ENCODE measurements at places on chromosomes 13 and 19.
A peak's percentile ranks its signal among the peaks of the same experiment; 100 is the strongest.

DNA sequence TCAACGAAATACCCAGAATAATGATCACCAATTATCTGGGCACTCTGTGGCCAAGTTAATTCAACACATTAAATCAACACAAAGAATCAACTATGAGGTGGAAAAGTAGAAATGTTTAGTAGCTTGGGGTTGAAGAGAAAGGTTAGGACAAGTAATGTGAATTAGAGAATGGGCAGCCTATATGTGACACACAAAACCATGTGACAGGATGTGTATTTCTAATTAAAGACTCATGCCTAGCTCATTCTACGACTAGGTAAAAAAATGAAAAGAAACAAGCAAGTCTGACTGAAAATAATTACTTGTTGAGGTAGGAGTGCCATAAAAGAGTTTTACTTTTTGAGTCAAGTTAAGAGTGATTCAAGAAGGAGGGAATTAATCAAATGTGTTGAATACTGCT, 2646.0 kb upstream of the PCDH20 start:
- H3K4me1 ChIP-seq = no peaks in the 10 kb centered on the region
- DNase-seq = no peak
- H3K27ac ChIP-seq = no peak overlapping the region

- H3K27me3 ChIP-seq = no peaks in the 10 kb centered on the region
- H3K36me3 ChIP-seq = no peaks in the 10 kb centered on the region
- H3K27ac ChIP-seq = peak overlapping the region; percentile 98
- H3K4me1 ChIP-seq = peaks cover 54% of the 10 kb centered on the region
- H3K4me3 ChIP-seq = peak overlapping the region; percentile 89
Measured at GRCh38 chr19:14118165-14119051, 846 bp upstream of the PRKACA start.

DNA sequence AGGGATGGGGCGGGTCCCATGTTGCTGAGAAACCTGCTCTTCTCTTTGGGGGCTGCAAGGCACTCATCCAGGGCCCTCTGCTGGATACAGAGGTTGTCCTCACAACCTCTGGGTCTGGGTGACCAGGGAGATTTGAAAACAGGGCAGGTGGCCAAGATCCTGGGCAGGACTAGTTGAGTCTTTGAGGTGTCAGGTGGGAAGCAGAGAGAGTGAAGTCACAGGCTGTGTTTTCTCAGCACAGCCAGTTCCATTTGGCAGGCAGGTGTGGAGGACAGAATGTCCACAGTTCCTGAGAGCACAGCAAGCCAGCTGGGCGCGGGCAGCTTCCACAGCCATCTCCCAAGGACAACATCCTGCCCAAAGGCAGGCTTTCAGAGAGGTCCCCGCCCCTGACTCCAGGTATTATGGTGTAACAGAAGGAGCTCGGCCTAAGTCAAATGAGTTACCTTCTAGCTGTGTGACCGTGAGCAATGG, 118.8 kb downstream of the NUFIP1 start:
- no peak overlapping the region for H3K4me3 ChIP-seq
- no peaks in the 10 kb centered on the region for H3K36me3 ChIP-seq
- DNase-seq = no peak
- H3K27ac ChIP-seq = no peak overlapping the region

GRCh38 chr13:42656958-42657357, 83.0 kb downstream of the TNFSF11 start:
- H3K4me3 ChIP-seq = no peak overlapping the region
- no peaks in the 10 kb centered on the region for H3K4me1 ChIP-seq
- H3K27ac ChIP-seq = no peak overlapping the region
- no peaks in the 10 kb centered on the region for H3K36me3 ChIP-seq

DNA sequence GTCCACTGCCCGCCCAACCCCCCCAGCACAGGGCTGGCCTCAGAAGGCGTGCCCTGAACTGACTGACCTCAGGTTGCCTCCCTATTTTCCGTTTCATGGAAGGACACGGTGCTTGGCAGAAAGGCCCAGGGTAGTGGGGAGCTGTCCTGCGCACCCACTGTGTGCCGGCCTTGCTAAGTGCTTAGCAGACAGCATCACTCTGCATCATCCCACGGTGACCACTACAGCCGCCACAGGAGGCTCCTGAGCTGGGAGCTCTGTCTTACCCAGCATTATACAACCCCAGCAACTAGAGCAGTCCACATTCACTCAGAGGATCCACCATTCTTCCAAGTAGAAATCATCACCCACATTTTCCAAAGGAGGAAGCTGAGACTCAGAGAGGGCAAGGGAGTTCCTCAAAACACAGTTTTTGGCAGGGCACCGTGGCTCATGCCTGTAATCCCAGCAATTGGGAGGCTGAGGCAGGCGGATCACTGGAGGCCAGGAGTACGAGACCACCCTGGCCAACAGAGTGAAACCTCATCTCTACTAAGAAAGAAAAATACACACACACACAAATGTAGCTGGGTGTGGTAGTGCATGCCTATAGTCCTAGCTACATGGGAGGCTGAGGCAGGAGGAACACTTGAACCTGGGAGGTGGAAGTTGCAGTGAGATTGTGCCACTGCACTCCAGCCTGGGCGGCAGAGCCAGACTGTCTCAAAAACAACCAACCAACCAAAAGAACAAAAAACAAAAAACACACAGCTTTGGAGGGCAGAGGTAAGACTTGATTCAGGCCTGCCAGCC, 1.6 kb downstream of the SBK2 start:
- H3K27ac ChIP-seq = no peak overlapping the region
- no peak for DNase-seq
- H3K27me3 ChIP-seq = peaks cover 14% of the 10 kb centered on the region
- no peak overlapping the region for H3K4me3 ChIP-seq
- no peaks in the 10 kb centered on the region for H3K4me1 ChIP-seq

- peaks cover 18% of the 10 kb centered on the region for H3K4me1 ChIP-seq
- peak within 1 kb of the TSS; percentile 84 for H3K27ac ChIP-seq
- peaks cover 22% of the 10 kb centered on the region for H3K36me3 ChIP-seq
- H3K4me3 ChIP-seq = peak within 1 kb of the TSS; percentile 75
Measured at GRCh38 chr19:52171321-52172169, at the start of gene ZNF836. Gene ZNF836, minus strand, starts transcription at chr19:52171621. Its CDS starts 3,549 bp downstream, at chr19:52168072.

DNA sequence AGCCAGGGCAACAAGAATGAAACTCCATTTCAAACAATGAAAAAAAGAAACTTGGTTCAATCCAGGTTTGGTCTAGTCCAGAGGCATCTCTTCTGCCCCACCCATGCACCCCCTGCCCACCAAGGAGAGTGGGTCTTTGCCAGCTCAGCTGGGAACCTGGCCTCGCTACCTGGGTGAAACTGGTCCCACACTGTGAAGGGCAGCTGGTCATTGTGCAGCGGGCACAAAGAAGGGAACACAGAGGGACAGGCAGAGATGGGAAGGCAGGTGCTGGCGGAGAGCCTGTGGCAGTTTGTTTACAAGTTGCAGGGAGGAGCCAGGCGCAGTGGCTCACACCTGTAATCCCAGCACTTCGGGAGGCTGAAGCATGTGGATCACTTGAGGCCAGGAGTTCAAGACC, 50.2 kb downstream of the CPAMD8 start:
- H3K36me3 ChIP-seq = no peaks in the 10 kb centered on the region
- H3K27ac ChIP-seq = no peak overlapping the region
- H3K4me1 ChIP-seq = no peaks in the 10 kb centered on the region
- H3K27me3 ChIP-seq = peaks cover 16% of the 10 kb centered on the region
- DNase-seq = no peak

DNA sequence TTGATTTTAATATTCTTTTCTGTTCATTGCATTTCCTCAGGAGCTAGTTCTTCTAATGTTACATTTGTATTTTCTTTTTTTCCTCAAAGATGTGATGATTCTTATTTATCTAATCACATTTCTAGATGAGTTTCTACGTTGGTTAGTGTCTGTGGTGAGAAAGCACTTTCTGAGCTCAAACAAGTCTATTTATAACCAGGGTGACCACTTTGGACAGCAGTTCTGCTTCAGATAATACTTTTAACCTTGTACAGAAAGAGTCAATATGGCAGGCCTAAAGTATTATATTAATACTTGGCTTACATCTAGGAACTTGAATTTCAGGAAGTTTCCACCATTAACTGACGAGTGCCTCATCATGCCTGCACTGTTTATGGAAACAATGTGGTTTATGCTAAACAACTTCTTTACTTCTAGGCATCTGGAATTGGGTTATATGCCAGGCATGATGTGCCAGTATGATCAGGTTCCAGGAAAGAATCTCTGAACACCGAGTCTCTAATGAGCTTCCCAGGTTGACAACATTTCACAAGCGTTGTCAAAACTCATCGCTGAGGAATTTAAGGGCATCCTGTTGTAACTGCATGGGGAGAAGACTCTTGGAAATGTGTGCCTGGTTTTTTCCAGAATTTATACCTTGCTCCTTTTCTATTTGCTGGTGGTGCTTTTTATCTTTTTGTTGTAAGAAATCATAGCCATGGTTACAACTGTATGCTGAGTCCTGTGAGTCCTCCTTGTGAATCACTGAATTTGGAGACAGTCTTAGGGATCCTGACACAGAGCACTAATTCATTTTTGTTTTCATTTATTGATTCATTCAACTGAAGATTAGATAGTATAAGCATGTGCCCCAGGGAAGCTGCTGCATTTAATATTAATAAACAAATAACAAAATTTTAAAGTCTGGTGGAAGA, 344.4 kb upstream of the PCDH9 start:
- no peak overlapping the region for H3K27ac ChIP-seq
- no peak overlapping the region for H3K4me3 ChIP-seq
- no peaks in the 10 kb centered on the region for H3K27me3 ChIP-seq
- H3K36me3 ChIP-seq = no peaks in the 10 kb centered on the region
- DNase-seq = no peak

DNA sequence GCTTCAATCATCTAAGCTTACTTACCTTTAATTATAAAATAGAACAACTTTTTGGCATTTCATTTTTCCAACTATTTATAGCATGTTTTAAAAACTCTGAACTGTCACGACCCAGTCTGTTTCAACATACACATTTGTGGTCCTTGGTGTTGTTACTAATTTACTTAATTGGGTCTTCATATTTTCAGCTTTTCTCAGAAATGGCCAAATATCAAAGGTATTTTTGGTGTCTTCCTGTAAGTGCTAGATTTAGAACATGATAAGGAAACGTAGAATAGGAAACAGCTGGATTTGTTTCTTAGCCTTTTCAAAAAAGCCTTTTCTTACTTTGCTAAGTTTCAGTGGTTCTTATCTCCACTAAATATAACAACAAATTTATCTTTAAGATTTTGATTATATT, 11.4 kb downstream of the LPAR6 start:
- peak overlapping the region; percentile 50 for H3K27ac ChIP-seq
- H3K27me3 ChIP-seq = no peaks in the 10 kb centered on the region
- peaks cover 74% of the 10 kb centered on the region for H3K4me1 ChIP-seq
- no peak for DNase-seq
- no peaks in the 10 kb centered on the region for H3K36me3 ChIP-seq
